Smooth muscle cell of the umbilical artery (primary cell): ENCODE measurements at places on chromosomes 4 and X. TPM values are rescaled to one million over a fixed set of nuclear protein-coding genes. Genes with fewer than 3 reads are reported as not detected.

The IL1RAPL1 gene
- 0.89 and 9.0 TPM in 2 replicates for total RNA-seq

The TRIM60 gene
- total RNA-seq = not detected in 2 replicates

The NR3C2 gene
- 1.8 TPM in 2 replicates for total RNA-seq

The MAP7D3 gene
- total RNA-seq = 7.1 and 15.7 TPM in 2 replicates

The FHIP1A gene
- 0.30 and 0.32 TPM in 2 replicates for total RNA-seq

The GIMD1 gene
- total RNA-seq = not detected in 2 replicates

The SSX3 gene
- not detected in 2 replicates for total RNA-seq

The DDX53 gene
- total RNA-seq = not detected in 2 replicates

The RNF150 gene
- total RNA-seq = 1.0 and 2.4 TPM in 2 replicates

The SH3BP2 gene
- total RNA-seq = 12.2 and 19.1 TPM in 2 replicates

The MAGIX gene
- total RNA-seq = 0.55 and 2.7 TPM in 2 replicates

The FGB gene
- not detected in 2 replicates for total RNA-seq

The SUPT20HL2 gene
- total RNA-seq = 0.28 TPM in 1 of 2 replicates, not detected in the other

The GC gene
- total RNA-seq = not detected in 2 replicates

The LARP7 gene
- 25.2 and 26.0 TPM in 2 replicates for total RNA-seq

The MECP2 gene
- 21.7 and 34.5 TPM in 2 replicates for total RNA-seq

The PCDH19 gene
- 0.69 and 1.2 TPM in 2 replicates for total RNA-seq

The PARM1 gene
- total RNA-seq = 0.23 and 0.89 TPM in 2 replicates

The IGSF1 gene
- 0.14 TPM in 1 of 2 replicates, not detected in the other for total RNA-seq

The CLCN4 gene
- 1.2 and 1.6 TPM in 2 replicates for total RNA-seq

The PPAT gene
- total RNA-seq = 15.7 and 29.9 TPM in 2 replicates

The EREG gene
- total RNA-seq = under 0.01 and 0.09 TPM in 2 replicates

The TEX11 gene
- total RNA-seq = 1.5 TPM in 1 of 2 replicates, not detected in the other

The H2BW2 gene
- not detected in 2 replicates for total RNA-seq

The IGFBP7 gene
- 1,361 and 2,028 TPM in 2 replicates for total RNA-seq

The PTCHD1 gene
- total RNA-seq = not detected in 2 replicates

The RBM10 gene
- 44.2 and 61.1 TPM in 2 replicates for total RNA-seq

The CHRDL1 gene
- total RNA-seq = 0.14 TPM in 1 of 2 replicates, not detected in the other

The DDX60 gene
- 15.1 and 17.7 TPM in 2 replicates for total RNA-seq

The PNMA5 gene
- total RNA-seq = not detected in 2 replicates

The RIBC1 gene
- 0.14 TPM in 1 of 2 replicates, not detected in the other for total RNA-seq

The FHDC1 gene
- total RNA-seq = 0.28 and 0.30 TPM in 2 replicates

The GYG2 gene
- 3.3 and 15.4 TPM in 2 replicates for total RNA-seq

The TCEAL7 gene
- 15.9 and 26.1 TPM in 2 replicates for total RNA-seq

The NSDHL gene
- 14.8 and 26.8 TPM in 2 replicates for total RNA-seq

The MMRN1 gene
- 0.42 and 1.2 TPM in 2 replicates for total RNA-seq

The TCEANC gene
- total RNA-seq = 1.5 and 3.9 TPM in 2 replicates

The CTAG2 gene
- 0.65 and 3.3 TPM in 2 replicates for total RNA-seq

The CPLX1 gene
- not detected in 2 replicates for total RNA-seq

The PAGE1 gene
- total RNA-seq = not detected in 2 replicates

The AMBN gene
- total RNA-seq = not detected in 2 replicates

The GPRASP2 gene
- total RNA-seq = 20.1 and 25.5 TPM in 2 replicates

The ZMAT1 gene
- total RNA-seq = 0.23 and 0.30 TPM in 2 replicates

The ABLIM2 gene
- 0.09 TPM in 1 of 2 replicates, not detected in the other for total RNA-seq

The APELA gene
- total RNA-seq = not detected in 2 replicates

The GPRASP3 gene
- total RNA-seq = 5.4 and 5.6 TPM in 2 replicates

The TCEAL9 gene
- total RNA-seq = 105 and 140 TPM in 2 replicates
